Effector CD8-positive, alpha-beta T cell (primary cell): ENCODE measurements at places on chromosomes 7 and 10.

GRCh38 chr7:67773081-67773480 lies 776.4 kb downstream of the TYW1 start:
- DNase-seq, result no peak

- DNase-seq, result no peak
Measured at GRCh38 chr10:78549140-78549935, 515.7 kb downstream of the RPS24 start.

GRCh38 chr10:91779011-91779605 lies 19.1 kb upstream of the TNKS2 start:
- DNase-seq, result no peak

GRCh38 chr10:93565446-93565845 lies 1.0 kb upstream of the FFAR4 start:
- DNase-seq, result no peak

DNA sequence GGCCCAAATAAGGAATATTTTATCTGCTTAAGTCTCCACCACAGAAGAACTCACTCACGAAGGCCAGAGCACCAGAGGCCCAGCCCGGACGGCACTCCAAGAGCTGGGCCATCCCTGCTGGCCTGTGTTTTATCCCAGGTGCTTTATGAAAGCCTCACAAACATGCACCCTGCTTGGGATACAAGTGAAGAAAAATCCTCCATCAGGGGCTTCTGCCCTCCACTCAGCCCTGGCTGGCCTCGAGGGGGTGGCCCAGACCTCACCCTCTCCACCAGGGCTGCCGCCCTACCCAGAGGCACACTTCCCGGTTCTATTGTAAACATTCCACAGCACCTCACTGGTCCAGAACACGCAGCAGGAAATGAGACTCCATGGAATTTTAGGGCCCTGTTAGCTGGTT lies 19.8 kb upstream of the DNAAF5 start:
- no peak for DNase-seq
